ENCODE measurements at places on chromosomes 11 and 22.
A peak's percentile ranks its signal among the peaks of the same experiment; 100 is the strongest.

DNA sequence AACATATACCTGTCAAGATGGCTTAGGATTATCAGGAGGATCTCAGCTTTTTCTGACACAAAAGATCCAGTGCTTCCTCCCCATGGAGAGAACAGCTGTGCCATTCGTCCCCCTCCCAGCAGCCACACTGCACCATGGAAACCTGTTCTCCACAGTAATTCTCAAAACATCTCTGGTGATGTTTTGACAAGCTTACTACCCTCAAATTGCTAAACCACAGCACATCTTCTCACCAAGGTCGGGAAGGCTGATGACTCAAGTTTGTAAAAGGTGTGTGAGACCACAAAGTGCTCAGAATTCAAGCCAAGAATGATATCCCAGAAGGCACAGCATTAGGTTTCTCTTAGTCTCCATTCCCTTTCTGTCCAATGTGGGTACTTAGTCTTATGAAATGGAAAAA is 3.9 kb upstream of the RAB38 start:
- DNase-seq, result peak; percentile 9

DNA sequence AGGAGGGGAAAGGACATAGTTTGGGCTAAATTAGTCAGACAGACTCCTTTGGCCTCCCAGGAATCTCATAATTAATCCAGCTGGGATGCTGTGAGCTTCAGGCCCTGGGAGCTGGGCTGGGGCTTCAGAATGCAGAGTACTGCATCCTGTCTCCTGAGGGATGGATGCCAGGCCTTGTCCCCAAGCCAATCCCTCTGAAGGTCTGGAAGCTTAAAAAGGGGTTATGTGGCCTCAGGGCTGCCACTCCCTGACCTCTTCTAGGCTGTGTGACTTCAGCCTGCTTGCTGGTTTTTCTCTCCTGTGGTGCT is 6.9 kb upstream of the LRRC32 start:
- no peak for DNase-seq

DNA sequence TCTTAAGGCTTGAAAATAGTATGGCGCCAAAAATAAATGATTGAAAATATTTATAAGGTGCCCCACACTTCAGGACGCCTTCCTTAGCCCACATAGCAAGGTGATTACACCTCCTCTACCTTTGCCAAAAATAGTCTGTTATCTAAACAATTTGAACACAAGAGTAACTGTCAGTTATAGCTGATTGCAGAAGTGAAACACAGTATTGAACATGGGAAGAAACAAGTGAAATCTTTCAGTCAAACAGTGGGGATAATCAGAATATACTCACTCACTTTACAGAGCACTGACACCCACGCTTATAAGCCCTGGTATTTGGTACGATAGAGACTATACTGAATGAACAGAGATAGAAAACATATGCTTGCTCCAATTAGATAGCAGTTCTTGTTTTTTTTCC is 203.1 kb downstream of the RAB38 start:
- DNase-seq, result no peak

DNA sequence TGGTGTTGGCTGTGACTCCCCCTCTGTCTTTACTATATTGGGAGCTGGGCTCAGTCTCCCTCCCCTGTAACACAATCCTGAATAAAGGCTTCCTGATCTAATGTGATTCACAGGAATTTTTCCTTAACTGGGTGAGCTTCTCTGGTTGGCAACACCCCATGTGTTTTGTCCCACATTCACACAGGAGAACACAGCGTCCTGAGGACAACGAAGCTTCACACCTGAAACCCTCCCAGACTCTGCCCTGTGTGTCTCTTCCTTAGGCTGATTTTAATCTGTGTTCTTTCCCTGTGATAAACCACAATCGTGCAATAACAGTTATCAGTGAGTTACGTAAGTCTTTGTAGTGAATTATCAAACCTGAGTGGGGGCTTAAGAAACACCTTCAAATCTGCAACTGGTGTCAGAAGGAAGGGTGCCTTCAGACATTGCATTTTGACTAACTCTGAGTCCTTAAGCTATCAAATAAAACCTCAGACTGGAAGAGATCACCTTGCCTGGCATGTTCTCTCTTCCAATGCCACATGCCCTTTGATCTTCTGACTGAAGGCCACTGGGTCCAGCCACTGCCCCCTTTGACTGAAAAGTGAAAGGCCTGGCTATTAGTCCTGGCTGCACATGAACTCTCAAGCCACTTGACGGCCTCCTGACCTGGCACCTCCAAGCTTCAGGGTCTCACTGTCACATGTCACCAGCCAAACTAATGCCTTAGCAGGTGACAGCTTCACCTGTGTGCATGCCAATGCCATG is 17.3 kb downstream of the APOL3 start:
- no peak for DNase-seq

DNA sequence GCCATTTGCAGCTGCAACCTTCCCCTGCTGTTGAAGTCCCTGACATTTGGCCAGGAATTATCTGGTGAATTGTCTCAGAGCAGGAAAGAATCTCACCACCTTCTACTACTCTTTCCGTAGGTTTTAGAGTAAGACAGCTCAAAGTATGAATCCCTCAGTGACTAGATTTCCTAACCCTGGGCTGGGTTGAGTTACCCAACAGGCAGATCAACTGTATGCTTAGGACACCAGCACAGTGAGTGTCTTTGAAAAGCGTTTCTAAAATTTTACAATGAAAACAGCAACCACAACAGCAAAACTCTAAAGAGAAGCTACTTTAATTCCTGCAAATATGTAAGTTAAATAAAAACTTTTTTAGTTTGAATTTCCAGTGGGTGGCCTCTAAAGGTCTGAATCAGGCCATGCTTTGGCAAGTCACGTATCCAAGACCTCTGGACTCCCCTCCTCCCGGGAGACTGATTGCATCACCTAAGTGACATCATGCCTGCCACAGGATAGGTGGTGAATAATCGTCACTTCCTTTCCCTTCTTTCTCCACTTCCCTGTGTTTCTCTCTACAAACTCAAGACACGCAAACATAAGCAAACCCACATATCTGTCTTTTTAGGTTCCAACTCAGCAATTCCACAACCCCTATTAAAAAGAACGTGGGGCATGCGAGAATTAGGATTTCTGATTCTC is 7.8 kb downstream of the OR8B12 start:
- no peak for DNase-seq

DNA sequence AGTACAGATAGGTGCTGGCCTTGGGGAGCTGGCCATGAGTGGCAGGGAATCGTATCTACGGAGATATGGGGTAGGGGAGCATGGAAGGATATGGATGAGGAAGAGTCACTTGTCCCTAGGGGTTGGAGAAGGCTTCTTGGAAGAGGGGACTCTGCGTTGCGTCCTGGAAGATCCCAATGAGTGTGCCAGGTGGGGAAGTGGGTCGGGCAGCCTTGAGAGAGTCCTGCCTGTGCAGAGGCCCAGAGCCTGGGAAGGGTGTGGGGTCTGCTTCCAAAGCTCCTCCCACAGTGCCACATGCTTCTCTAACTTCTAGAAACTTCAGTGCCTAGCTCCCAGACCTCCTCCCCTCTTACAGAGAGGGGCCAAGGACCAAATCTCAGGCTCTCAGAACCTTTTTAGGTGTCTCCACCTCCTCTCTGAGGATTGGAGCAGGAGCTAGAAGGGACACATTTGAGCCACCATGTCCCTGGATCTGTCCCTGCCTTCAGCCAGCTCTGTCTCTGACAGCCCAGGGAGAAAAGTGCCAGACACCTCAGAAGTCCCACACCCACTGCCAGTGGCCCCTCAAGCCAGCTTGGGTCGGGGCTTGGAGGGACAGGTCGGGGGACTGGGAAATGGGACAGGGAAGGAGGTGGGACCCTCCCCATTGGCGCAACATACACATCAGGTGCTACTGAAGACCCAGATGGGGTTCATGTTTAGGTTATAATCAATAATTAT is 11.0 kb downstream of the RHBDD3 start:
- no peak for DNase-seq

DNA sequence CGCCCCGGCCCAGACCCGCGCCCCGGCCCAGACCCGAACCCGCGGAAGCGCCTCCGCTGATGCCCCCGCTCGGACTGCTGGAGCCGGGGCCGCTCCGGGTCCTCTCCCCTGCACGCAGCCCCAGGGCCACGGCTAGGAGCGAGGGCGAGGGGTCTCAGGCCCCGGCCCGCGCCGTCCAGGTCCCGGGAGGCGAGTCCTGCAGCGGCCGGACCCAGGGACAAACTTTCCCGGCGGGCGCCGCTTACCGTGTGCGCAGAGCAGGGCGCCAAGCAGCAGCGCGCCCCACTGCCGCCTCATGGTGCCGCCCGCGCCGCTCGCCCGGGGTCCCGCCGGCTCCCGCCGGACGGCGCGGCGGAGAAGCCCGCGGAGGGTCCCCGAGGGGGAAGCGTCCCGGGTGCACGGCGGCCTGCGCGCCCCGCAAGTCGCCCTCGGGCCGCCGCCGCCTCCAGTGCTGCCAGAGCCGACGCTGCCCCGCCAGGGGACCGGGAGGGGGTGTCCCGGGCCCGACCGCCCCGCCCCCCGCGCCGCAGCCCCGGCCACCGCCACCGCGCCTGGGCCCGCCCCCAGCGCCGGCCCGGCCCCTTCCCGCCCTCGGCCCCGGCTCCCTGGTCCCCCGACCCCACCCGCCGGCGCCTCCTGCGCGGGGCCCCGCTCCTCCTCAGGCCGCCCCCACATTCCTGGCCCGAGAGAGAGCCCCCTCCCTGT is at the start of gene LRP4:
Gene LRP4, minus strand, starts transcription at position 468 of the 705 bp plus-strand sequence. Its CDS starts 171 bp downstream, at position 297.
- peak; percentile 46 for DNase-seq

- DNase-seq, result peak; percentile 93
These were observed 566.2 kb downstream of the TBC1D22A start for GRCh38 chr22:47328550-47329243.
